ENCODE measurements at places on chromosomes 16 and 17.
A peak's percentile ranks its signal among the peaks of the same experiment; 100 is the strongest.

DNA sequence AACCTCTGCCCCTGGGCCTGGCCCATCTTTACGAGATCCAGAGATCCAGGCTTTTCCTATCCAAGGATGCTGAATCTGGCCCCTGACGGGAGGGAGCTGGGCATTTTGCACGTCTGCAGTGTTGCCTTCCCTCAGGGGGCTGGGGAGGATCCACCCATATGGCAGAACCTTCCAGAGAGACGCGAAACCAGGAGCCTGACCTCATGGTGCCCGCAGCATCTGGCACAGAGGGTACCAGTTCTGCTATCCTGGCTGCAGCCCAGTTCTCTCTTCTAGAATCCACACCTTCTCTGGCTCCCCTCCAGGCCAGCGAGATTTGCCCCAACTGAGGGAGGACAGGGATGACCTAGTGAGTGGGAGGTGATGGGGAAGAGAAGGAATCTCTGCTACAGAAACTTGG is 20.5 kb upstream of the ZNF652 start:
- no peak for DNase-seq

GRCh38 chr17:82645516-82645915 is 2.7 kb downstream of the WDR45B start:
- DNase-seq, result no peak

DNA sequence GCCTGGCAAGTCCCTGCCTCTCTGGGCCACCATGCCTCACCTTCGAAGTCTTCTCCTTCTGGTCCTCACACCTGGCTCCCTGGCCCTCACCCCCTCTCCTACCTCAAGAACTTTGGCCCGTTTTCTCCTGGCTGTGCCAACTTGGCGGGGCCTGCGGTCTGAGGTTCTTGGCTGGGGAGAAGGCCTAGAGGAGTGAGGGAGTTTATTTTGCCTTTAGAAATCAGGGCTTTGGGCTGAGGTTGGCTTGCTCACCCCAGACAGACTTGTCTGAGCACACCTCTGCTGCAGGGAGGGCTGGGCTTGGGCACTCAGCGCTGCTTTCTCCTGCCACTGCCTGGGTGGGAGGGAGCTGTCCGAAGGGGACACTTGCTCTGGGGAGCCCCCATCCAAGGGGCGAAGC is 23.3 kb upstream of the TAC4 start:
- no peak for DNase-seq

GRCh38 chr16:50335196-50335958 is 33.4 kb downstream of the BRD7 start:
- DNase-seq, result no peak

DNA sequence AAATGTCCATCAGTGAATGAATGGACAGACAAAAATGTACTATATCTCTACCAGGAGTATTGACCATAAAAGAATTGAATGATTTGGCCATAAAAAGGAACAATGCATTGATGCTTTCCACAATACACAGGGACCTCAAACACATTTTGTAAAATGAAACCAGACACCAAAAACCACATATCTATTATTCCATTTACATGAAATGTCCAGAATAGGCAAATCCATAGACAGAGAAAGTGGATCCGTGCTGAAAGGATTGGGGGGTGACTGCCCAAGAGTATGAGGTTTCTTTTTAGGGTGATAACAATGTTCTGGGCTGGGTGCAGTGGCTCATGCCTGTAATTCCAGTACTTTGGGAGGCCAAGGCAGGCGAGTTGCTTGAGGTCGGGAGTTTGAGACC is 6.9 kb upstream of the LITAF start:
- no peak for DNase-seq

GRCh38 chr16:84514874-84515835 is 10.7 kb upstream of the MEAK7 start:
- DNase-seq, result peak; percentile 12

GRCh38 chr16:1677339-1677738 is 740 bp upstream of the JPT2 start:
- no peak for DNase-seq

- DNase-seq, result no peak
Observed at GRCh38 chr17:58245428-58246103, 7.2 kb downstream of the LPO start.

- no peak for DNase-seq
Observed at GRCh38 chr17:45833920-45834319, 10.8 kb upstream of the SPPL2C start.

GRCh38 chr16:71467810-71468209 is 5.8 kb upstream of the ZNF23 start:
- no peak for DNase-seq

DNA sequence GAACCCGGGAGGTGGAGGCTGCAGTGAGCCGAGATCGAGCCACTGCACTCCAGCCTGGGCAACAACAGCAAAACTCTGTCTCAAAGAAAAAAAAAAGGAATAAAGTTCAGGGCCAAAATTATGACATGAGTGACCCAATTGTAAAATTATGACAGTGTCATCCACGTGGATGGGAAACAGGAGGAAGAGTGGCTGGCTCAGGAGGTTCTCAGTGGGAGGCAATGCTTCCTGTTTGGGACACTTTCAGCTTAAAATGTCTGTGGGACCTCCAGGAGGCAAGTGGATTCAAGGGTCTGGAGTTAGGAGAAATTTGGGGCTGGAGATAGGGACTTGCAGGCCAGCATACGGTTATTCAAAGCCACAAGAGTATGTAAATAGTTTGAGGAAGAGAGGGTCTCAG is 8.0 kb upstream of the STX4 start:
- DNase-seq, result no peak

DNA sequence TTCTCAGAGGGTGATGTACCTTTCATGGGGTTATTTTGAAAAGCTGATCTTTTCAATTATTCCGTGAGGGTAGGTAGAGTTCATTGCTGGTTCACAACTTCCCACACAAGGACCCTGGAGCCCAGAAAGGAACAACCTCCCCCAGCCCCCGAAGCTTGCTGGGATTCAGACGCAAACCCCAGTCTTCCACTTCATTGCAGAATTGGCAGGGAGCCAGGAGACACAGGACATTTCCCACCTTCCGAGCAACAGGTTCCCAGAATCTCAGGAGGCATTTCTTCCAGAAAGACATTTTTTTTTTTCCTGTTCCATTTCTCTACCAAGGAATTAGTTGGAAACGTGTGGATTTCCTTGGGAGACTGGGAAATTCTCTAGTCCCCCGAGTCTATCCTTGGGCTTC is 106.1 kb downstream of the GP2 start:
- no peak for DNase-seq

DNA sequence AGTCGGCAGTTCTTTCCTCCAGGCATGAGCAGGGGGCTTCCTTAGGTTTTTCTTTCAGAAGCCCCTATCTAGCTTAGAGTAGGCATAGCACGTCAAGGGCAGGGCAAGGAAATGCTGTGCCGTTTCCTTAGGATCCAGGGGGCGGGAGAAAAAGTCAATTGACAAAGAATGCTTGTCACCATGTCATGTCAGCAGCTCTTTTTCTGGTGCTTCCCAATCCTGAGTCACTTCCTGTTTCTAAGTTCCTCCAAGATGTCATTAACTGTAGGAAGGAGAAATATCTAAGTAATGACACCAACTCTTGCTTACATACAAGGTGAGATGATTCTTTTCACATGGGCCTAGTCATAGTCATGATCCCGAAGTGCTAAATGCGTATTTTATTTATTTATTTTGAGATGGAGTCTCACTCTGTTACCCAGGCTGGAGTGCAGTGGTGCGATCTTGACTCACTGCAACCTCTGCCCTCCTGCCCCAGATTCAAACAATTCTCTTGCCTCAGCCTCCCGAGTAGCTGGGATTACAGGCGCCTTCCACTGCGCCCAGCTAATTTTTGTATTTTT is 35.2 kb downstream of the GJC1 start:
- DNase-seq, result no peak

DNA sequence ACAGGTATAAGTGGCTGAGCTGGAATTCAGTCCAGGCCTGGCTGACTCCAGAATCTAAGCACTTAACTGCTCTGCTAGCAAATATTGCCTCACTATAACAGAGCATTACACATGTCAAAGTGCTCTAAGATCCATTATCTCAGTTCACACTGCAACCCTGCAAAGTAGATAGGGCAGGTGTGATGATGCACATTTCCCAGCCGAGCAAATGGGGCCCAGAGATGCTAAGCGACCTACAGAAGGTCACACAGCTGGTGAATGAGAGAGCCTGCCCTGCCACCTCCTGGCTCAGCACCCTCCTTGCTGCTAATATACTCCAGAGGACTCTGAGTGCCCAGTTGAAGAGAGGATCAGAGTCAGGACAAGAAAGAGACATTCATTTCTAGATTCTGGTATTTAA is 73.6 kb upstream of the CCL1 start:
- no peak for DNase-seq

DNA sequence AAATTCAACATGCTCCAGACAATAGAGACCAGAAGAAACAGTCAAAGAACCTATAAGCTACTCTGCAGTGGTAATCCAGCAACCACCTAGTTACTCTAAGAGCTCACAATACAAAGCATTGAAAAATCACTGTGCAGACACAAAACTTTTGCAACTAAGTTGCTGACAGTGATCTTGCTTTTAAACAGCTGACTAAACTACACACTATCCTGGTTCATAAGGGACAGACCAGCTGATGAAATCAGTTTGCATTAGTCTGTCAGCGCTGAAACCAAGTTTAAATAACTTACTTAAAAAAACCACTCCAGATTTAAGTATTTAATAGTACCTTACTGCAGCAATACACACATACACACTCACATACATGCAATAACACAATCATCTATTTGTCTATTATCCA is 4.6 kb downstream of the VEZF1 start:
- DNase-seq, result no peak

DNA sequence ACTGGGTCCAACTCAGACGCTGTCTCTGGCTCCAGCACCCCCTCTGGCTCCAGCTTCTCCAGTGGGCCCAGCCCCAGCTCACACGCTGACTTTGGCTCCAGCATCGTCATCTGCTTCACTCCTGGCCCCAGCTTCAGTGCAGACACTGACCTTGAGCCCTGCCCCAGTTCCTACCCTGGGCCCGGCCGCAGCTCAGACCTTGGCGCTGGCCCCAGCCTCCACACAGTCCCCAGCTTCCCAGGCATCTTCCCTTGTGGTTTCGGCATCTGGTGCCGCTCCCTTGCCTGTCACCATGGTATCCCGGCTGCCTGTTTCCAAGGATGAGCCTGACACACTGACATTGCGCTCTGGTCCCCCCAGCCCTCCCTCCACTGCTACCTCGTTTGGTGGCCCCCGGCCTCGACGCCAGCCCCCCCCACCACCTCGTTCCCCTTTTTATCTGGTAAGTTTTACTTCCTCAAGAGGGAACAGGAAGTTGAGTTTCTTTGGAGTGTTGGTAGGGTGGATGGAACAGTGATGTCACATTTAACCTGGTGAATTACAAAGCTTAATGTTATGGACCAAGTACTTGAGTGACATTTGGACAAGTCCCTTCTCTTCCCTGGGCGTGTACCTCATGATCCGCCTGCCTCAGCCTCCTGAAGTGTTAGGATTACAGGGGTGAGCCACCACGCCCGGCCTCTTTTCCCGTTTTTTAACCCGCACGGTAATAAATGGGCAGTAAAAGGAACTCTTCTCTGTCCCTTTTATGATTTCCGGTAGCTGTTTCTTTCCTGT is 23.4 kb upstream of the PHKG2 start:
- DNase-seq, result no peak

DNA sequence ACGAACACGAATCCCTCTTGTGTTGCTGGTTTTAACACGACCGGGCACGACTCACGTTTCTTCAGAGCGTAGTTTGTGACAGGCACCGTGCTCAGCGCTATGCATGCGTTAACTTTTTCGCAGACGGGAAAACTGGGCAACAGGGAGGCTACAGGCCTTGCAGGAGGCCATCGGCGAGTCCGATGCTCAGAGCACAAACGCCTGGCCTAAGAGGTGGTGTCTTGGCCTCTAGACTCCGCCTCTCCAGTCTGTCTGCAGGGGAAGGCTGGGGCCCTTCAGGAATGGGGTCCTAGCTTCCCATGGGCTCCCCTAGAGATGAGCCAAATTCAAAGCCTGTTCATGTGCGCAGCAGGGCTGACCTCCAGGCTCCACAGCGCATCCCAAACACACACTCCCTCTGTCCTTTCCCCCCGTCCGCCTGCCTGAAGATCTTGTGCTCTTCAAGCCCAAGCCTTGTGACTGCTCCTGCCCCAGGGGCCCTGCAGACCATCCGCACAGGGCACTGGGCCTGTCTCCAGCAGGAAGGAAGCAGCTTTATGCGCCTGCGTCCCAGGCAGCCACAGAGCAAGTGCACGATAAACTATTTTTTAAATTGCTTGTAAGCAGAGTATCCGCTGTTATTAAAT is 3.1 kb downstream of the CLCN7 start:
- DNase-seq, result no peak
